Uterus (tissue), 4 donors: ENCODE measurements at places on chromosomes 6 and 20. TPM values are rescaled to one million over a fixed set of nuclear protein-coding genes. Genes with fewer than 3 reads are reported as not detected.

The MAS1 gene
- under 0.01 TPM for total RNA-seq

The CSTF1 gene
- total RNA-seq, result 26.5 TPM

The PGC gene
- 2.1 TPM for total RNA-seq

The APOBEC2 gene
- total RNA-seq, result not detected

The MTFR2 gene
- not detected for total RNA-seq

The PTK6 gene
- under 0.01 TPM for total RNA-seq

The KCNQ5 gene
- 0.34 TPM for total RNA-seq

The ADGRG6 gene
- total RNA-seq, result 23.8 TPM

The SGK1 gene
- 48.1 TPM for total RNA-seq

The PLN gene
- total RNA-seq, result 170 TPM

The FAM209B gene
- not detected for total RNA-seq

The ENPP3 gene
- total RNA-seq, result 2.1 TPM

The ROS1 gene
- total RNA-seq, result 2.0 TPM

The CCN2 gene
- total RNA-seq, result 254 TPM

The FAM83B gene
- not detected for total RNA-seq

The KHDC1L gene
- not detected for total RNA-seq

The DEFB113 gene
- total RNA-seq, result not detected
